ENCODE measurements at places on chromosomes 4 and X.

DNA sequence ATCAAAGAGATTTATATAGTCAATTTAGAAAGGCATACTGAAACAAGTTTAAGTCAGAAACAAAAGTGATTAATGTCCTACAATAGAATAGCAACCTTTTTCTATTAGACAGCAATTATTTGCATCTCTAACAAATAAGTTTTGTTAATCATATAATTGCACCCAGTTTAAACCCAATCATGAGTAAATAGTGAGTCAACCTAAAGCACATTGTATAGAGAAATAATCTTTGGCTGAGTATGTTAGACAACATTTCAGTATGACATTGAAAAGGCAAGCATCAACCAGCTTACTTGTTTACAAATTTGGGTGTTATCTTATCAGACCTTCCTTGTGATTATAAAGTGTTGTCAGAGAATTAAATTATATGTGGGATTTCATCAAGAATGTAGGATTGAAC lies 209.5 kb downstream of the IL15 start:
- DNase-seq, result no peak

- DNase-seq, result no peak
Observed at GRCh38 chr4:111399623-111400022, 745.6 kb upstream of the FAM241A start.

- no peak for DNase-seq
Observed at GRCh38 chr4:18020671-18021469, 685 bp downstream of the LCORL start.

DNA sequence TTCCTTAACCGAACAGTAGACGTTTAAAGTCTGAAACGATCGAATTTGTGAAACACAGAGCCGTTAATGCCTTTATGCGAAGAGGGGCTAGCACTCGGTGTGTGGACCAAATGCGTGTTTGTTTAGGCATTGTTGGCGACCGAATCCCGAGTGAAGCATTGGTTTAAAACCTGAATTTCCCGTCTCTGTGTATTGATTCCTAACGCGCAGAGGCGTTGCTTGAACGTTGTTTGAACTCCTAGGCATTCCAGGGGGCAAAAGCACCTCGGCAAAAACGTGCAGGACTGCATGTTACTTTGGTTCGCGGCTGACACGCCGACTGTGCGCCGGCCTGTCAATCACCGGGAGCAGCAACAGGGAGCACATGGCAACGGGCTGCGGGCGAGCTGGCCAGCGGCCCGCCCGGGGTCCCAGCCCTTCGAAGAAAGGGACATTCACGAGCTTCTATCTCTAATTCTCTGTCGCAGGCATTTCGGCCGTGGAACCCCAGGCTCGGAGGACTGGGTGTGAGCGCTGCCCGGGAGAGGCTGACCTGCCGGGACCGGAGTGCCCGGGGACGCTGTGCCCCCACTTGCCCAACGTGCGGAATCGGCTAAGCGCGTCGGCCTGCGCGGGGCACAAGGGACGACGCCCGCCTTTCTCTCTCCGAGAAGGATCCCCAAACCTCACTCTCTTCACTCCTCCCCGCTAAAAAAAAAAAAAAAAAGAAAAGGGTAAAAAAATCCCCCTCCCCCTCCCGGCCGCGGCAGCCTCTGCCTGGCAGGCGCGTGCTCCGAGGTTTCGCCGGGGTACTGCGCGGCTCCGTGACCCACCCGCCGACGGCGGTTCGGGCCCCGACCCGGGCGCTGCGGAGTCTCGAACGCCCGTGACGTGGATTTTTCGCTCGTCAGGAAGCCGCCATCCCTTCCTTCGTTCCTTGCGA lies 810 bp downstream of the SPRY1 start:
- DNase-seq, result peak; percentile 9

GRCh38 chr4:163738521-163738920 lies 244.0 kb downstream of the TMA16 start:
- DNase-seq, result no peak
